Neural progenitor cell (in vitro differentiated cells): ENCODE measurements at places on chromosomes 2 and 18. TPM values are rescaled to one million over a fixed set of nuclear protein-coding genes. Genes with fewer than 3 reads are reported as not detected.

MDH1B gene
- total RNA-seq, result 3.7 and 3.9 TPM in 2 replicates

DPYSL5 gene
- total RNA-seq, result 46.3 and 93.5 TPM in 2 replicates

- H3K4me1 ChIP-seq, result peaks cover 6% of the 10 kb centered on the region
- H3K27me3 ChIP-seq, result peaks cover 36% of the 10 kb centered on the region
- peak; percentile 68 for DNase-seq
- H3K27ac ChIP-seq, result no peak overlapping the region
- no peaks in the 10 kb centered on the region for H3K36me3 ChIP-seq
- H3K4me3 ChIP-seq, result peak overlapping the region; percentile 97
Measured at GRCh38 chr2:70995426-70995729, 705 bp upstream of the TEX261 start.

DNA sequence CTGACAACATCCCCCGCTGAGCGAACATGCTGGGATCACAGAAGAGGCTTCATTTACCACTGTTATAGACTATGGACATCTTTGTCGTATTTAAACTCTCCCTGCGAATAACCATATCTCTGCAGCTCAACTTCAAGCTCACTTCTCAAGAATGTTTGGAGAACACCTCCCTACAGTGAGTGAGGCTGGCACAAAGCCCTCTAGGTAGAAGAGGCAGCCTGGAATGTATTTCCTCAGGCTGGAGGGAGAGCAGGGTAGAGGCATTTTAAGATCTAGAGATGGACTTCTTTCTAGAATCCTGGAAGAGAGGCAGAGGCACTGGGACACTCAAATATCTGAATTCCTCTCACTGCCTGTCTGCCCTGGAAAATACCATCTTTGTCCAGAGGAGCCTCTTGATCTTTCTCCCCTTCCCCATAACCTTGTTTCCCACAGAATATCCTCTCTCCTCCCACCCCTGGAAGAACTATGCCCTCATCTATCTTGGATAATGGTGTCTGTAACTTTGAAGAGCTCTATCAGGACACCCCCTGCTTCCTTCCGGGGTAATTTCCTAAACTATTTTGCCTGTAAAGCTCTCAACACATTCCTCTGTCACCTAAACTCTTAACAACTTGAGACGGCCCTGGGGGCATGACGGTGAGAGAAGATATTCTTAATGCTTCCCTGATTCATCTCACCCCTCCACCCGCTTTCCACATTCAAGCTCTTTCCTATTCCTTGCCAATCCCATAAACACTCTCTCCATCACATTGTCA, 2.4 kb upstream of the ANTXR1 start:
- peaks cover 15% of the 10 kb centered on the region for H3K4me1 ChIP-seq
- H3K27me3 ChIP-seq, result peaks cover 56% of the 10 kb centered on the region
- H3K36me3 ChIP-seq, result no peaks in the 10 kb centered on the region
- no peak overlapping the region for H3K27ac ChIP-seq
- no peak overlapping the region for H3K4me3 ChIP-seq
- DNase-seq, result no peak

DNA sequence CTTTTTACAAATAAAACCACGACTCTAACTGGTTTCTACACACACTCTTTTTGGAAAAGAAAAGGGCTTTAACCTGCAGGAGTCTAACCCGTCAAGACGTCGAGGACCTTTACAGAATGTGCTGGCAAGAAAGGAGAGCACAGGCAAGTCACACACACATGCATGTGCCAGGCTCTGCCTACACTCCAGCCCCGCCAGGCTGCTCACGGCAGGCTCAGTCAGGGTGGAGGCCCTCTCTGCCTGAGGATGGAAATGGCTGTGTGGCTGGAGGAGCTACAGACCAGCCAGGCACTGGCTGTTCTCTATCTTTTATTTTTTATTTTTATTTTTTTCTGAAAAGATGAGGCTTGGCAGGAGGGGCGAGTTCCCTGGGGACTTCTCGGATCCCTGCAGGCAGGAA, 10.2 kb downstream of the SIX3 start:
- peak overlapping the region; percentile 48 for H3K4me3 ChIP-seq
- H3K27ac ChIP-seq, result no peak overlapping the region
- peaks cover 86% of the 10 kb centered on the region for H3K4me1 ChIP-seq
- no peaks in the 10 kb centered on the region for H3K36me3 ChIP-seq
- DNase-seq, result peak; percentile 44
- peaks cover 75% of the 10 kb centered on the region for H3K27me3 ChIP-seq

DNA sequence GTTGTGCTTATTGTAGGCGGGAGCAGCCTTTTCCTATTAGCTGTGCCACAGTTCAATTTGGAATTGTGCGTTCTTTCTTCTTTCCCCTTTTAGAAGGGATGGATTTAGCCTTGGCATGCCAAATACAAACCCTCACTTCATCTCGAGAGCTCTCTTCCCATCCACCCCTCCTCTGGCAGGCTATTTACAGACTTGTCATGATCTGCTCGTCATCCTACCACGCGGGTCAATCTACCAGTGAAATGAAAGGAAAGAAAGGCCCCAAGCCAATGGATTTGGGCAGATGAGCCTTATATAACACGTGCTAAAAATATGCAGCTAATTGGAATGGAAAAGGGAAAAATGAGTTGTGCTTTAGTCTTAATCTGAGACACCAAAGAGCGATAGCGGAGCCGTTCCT, 277.5 kb downstream of the PRKCE start:
- no peak for DNase-seq
- no peaks in the 10 kb centered on the region for H3K36me3 ChIP-seq
- H3K27me3 ChIP-seq, result no peaks in the 10 kb centered on the region
- H3K4me3 ChIP-seq, result no peak overlapping the region
- no peak overlapping the region for H3K27ac ChIP-seq
